ENCODE measurements at places on chromosomes 3 and 15.
A peak's percentile ranks its signal among the peaks of the same experiment; 100 is the strongest.

GRCh38 chr3:148450819-148451218 lies 246.9 kb upstream of the AGTR1 start:
- peak; percentile 4 for DNase-seq

- no peak for DNase-seq
These were observed 22.7 kb downstream of the EXD1 start for GRCh38 chr15:41207687-41208448.

DNA sequence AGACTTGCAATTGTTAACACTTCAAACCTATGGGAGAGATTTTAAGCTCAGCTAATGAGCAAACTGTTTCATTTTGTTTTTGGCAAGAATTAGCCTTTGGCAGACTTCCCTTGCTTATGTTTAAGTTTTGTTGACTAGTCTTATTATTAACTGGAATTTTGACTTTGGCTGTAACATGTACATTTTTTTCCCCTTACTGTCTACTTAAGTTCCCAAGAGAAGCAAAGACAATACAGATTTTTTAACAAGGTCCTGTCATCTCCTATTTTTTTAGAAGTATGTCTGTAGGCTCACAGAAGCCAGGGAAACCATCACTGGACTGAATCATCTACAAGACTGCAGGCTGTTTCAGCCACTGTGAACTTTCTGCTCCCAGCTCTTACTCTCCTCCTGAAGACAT lies 74.3 kb downstream of the DGKG start:
- DNase-seq, result no peak

DNA sequence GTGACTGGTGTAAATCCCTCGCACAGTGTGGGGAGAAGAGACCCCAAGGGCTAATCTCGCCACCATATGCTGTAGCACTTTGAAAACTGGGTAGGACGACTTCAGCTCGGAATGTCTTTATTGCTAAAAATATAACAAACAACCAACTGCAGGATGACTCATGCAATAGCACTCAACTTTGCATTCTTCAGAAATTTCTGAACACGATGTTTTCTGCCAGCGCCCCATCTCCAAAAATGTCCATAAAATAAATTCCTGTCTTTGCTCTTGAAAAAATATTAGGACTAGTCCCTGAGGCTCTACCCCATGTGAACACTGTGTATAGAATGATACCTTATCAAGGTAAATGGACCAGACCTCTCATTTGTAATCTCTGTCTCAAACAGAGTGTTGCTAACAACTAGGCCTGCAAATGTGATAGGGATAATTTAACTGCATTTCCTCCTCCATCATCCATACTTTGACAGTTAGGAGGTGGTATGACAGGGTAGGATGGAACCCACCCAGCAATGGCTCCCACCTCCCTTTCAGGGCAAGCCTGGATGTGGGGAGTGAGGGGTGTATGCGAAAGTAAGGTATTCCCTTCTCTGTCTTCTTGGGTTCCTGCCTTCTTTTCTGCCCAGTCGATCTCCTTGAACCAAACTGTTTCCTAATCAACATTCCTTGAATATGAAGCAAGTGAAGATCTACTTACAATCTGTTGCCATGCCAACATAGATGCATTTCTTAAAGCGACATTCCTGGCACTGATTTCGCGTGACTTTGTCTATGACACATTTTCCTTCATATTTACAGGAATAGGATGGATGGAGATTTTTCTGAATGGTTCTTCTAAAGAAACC lies 201.1 kb downstream of the NR1D2 start:
- DNase-seq, result no peak

DNA sequence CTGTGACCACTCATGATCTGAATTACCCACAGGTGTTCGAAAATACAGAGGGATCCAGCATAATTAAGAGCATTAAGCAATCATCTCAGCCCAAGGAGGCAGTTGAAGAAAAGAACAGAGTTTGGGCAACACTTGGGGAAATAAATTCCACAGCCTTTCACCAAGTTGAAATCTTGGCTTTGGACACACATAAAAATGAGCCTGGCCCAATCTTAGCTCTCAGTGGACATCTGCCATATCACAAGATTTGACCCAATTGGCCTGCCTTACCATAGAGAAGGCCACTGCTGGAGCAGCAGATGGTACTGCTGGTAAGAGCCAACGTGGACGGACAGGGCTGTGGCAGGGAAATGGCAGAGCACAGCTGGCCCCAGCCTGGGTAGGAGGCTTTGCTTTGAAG lies 13.0 kb downstream of the FOXP1 start:
- no peak for DNase-seq

DNA sequence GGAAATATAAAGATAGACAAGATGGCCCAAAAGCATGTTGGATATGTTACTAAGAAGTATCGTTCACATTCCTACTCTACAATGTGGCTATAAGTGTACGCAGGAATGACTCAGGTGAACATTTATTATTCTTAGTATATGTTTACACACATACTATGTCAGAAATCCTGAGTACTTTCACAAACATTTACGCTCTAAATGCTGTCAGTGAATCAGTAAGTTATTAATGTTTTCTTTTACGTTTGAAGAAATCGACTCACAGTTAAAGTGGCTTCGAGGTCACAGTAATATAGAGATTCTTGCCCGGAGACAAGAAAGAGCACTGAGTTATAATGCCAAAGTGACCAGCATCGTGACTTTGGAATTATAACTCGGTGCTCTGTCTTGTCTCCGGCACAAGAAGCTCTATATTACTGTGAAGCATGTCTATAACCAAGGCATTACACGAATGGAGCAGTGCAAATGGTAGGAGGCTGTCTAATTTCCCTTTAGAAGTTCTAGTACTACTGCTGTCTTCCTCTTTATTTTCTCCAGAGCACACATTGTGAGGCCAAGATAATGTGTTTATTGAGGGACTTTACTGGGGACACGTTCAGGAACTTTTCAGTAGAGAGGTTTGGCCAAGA lies 61.8 kb upstream of the P3H2 start:
- no peak for DNase-seq

DNA sequence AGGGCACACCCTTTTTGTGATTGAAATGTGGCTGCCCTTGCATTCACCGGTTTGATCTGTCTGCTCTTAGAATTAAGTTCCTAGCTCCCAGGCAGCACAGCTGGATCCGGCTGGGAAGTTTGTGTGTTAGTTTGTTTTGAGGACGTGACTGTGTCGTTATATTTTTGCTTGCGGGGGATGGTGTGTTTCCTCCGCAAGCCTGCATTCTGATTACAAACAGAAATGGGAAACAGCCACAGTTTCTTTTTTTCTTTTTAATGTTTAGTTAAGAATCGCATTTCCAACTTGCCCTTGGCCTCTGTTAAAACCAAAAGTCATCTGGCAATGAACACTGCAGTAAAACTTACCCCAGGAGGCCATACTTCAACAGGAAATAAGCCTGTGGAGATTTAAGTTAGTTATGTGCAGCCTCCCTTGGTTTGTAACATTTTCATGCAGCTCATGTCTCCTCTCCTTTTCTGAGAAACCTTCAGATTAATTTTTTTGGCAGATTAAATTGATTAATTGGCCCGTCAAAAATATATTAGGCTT lies 888 bp downstream of the TMOD3 start:
- DNase-seq, result no peak

GRCh38 chr15:57596978-57597377 lies 5.3 kb downstream of the MYZAP start:
- DNase-seq, result no peak

DNA sequence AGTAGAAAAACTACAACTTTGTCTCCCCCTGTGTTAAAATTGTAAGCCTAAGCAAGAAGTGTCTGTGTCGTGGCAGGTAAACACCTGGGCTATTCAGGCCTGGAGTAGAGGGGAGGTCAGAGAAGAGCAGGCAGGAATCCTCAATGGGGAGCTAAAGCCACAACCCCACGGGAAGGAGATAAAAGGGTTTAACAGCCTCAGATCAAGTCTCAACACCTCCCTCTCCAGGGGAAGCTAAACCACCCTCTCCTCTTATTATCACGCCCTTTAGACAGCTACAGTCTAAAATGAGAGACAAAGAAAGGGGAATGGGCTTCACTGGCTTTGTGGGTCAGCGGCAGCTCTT lies 11.6 kb downstream of the ETV5 start:
- DNase-seq, result no peak

GRCh38 chr3:98728672-98729071 lies 34.5 kb upstream of the ST3GAL6 start:
- DNase-seq, result no peak

DNA sequence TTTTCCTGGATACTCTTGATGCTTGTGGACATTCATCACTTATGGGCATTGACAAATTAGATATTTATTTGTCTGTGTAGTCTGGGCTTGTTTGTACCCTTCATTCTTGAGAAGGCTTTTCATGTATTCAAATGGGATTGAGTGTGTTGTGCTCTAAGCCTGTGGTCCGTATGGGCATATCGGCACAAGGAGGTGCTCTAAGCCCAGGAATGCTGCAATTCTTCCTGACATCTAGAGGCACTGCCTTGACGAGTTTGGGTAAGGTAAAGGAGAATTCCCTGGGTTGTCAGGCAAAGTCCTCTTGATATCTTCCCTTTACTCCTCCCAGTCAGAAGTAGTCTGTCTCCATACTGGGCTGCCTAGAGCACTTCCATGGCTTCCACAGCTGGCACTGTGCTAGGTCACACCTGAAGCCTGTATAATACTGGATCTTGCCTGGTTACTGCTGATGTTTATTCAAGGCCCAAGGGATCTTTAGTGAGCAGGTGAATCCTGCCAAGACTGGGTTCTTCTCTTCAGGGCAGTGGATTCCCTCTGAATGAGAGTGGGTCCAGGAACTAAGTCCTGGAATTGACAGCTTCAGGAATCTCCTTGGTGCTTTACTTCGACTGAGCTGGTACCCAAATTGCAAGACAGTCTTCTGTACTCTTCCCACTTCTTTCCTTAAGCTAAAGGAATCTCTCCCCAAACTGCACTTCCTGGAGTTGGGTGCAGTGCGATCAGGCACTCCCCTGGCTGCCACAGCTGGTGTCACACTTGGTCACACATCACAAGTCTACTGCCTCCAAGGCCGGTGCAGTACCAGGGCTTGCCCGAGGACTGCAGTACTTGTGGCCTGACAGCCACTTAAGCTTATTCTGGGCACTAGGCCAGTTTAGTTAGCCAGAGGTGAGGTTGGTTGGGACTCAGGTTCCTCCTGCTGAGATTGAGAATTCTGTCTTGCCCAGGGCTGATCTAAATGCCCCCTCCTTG lies 46.0 kb downstream of the GALK2 start:
- DNase-seq, result no peak

Measured in nephron progenitor cell (in vitro differentiated cells).